ENCODE measurements at places on chromosomes 3 and 15. TPM values are rescaled to one million over a fixed set of nuclear protein-coding genes. Genes with fewer than 3 reads are reported as not detected.

- DNase-seq = no peak
Measured at GRCh38 chr3:157857440-157857839, 248.8 kb downstream of the SHOX2 start.

- DNase-seq = no peak
Measured at GRCh38 chr3:195666-196065, 897 bp upstream of the CHL1 start.

DNA sequence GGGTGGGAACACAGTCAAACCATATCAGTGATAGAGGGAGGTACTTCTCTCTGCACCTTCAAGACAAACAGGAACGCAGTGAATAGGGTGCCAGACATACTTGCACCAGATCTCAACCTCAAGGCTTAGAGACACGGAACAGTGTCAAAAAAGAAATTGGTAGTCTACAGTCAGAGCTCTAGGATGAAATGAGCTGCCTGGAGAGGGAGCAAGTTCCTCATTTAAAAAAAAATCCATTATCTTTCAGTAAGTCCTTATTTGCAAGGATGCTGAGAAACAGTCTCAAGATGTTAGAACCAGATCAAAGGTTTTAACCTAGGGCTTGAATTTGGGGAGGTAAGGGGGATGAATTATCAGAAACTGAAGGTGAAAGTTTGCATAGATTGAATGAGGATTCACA, 20.2 kb upstream of the LMCD1 start:
- no peak for DNase-seq

GRCh38 chr3:65044401-65044800, 356.6 kb upstream of the ADAMTS9 start:
- DNase-seq = no peak

DNA sequence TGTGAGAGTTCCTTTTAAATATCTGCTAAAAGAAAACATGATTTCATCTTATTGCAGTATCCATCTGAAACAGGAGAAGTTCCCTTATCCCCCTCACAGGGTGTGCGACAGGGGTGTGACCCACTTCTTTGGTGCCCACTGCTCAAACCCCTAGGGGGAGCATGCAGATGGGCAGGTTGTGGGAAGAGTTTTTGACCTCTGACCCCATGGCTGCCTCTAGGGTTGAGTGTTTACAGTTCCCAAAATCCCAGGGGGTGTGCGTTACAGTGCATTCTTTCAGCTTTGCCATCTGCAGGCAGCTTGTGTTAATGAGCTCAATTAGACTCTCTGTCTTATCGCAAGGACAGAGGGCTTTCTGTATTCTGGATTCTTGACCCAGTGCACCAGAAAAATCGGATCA, 443.2 kb upstream of the FRG2C start:
- no peak for DNase-seq

GRCh38 chr3:24151594-24151993, 206.5 kb downstream of the NR1D2 start:
- DNase-seq = no peak

DNA sequence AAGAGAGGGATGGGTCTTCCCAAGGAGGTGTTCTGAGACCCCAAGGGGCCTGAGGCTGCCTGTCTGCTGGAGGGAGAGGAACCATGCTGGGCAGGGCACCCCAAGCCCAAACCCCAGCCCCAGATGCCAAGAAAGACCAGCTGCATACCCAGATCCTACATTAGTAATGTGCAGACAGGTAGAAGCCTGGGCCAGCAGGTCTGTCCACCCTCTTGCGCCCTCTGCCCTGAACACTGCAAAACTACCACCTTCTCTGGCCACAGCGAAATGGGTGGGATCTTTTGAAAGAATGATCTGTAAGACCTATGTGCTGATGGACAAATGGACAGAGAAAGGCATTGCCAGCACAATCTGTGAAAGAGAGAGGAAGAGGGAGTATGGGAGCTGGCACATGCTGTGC, 283.2 kb downstream of the EPHB1 start:
- DNase-seq = no peak

- no peak for DNase-seq
Measured at GRCh38 chr15:49868348-49868747, 247.5 kb downstream of the DTWD1 start.

DNA sequence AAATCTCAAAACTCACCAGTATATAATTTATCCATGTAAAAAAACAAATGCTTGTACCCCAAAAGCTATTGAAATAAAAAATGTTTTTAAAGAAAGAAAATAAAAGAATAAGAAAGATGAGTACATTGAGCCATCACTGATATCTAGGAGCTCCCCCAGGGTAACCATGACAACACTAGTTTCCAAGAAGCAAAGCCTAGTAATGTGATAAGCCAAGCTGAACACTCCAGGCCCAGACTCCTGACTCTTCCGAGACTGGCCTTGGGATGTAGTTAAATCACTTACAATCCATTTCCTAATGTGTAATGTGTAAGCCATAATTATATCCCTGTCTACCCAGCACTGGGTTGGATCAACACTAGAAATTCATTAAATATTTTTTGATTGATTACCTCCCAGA, 21.1 kb upstream of the ATP8B4 start:
- DNase-seq = no peak

DNA sequence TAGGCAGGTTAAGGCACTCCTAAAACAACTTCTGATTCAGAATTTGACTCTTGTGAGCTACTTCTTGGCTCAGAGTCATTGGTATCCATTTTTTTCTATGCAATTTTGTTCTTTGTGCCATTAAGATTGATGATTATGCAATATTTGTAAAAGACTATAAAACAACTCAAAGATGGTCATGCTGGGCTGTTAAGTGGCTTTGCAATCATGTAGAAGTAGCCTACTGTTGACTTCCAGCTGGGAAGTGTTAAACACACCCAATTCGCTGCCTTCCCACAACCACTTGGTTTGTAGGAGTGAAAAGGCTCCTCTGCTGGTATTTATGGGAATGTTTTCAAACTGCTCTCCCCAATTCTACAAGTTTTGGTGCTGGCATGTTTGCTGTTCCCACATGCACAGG, 74.7 kb upstream of the COL6A6 start:
- no peak for DNase-seq

GRCh38 chr3:51386159-51386851, 1.2 kb downstream of the MANF start:
- no peak for DNase-seq

DNA sequence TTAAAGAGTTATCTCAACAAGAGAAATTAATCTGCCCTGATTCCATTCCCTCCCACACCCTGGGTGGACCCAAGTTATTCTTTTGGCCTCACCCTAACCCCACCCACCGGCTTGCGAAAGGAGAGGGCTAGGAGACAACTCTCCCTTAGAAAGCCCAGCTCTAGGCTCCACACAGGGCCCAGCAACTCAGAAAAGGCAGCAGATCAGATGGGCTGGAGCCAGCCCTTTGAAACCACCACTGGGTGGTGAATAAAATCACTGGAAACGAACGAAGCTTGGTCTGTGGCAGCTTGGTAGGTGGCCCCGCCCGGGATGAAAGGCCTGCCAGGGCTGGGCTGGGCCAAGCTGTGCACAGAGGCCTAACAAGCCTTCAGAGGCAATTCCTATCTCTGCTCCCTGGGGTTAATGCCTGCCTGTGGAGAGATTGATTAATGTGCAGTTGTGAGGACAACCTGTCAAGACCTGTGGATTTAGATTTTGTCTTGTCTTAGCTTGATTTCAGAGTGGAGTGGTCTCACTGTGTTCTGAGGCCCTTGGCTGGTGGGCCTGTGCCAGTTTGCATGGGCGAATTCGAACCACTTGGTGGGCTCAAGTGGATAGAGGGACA, 38.8 kb downstream of the BHLHE40 start:
- no peak for DNase-seq

- DNase-seq = peak; percentile 55
Measured at GRCh38 chr3:48507256-48508061, 3.5 kb upstream of the SHISA5 start.

DNA sequence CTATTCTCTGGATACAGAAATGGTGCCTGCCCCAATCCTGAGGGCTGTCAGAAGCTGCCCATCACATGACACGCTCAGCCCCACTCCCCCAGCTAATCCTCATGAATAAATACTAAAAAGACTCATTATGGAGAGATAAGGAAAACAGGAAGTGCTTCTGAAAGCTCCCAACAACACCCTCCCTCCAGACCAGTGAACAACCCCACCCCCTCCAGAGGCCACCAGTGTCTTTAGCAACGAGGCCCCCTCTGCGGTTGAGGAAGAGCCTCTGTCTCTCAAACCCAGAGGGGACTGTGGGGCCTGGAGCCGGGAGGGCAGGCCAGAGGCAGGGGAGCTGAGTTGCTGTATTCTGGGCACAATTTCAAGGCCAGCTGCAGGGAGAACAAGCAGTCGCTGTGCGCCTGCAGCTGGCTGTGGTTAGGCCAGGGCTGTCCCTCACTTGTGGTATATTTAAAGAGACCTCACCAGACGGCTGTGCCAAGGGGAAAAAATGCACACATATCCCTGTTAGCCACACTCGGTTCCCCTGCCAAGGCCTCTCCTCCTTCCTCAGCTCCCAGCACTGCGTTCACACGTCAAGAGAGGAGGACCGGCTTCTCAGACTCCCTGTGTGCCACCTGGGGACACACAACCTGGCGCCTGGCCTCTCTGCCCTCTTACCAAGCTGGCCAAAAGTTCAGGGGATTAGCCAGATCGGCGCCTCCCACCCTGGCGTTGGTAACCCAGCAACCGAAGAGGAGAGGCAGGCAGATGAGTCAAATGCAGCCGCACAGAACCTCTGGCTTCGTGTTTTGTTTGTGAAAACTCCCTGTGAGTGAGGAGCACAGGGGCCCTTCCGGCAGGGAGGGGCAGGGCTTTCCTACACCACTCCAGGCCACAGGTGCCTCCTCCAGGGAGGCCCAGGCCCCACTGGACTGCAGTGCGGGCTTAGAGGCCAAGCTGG, 101.2 kb upstream of the ETV5 start:
- DNase-seq = no peak

DNA sequence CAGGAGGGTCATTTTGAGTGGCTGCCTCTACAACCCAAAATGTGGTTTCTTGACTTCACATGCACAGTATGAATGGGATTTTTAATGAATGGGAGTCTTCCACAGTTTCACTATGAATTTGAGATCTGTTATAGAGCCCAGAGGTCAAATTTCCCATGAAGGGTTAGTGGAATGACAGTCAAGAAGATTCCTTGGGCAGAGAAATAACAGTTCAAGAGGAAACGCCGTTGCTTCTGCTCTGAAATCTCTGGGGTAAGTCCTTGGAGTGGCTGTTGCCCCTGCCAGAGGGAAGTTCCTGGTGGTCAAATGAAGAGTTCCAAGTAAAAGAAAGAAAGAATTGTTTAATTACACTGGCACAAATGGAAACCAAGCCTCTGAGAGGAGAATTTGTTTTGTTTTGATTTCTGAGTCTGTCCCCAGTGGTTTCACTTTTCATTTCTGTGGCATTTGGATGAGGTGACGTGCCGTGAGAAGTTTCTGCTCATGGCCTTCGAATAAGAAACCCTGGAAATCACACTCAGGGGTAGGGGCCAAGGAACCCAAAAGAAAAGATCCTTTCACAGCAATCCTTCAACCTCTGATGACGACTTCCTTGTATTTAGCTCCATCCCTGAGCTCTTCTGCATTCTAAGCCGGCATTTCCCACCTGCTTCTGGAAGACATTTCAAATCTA, 77.5 kb upstream of the IL12A start:
- DNase-seq = no peak

GRCh38 chr3:188421151-188421821, 267.3 kb downstream of the LPP start:
- DNase-seq = no peak

- DNase-seq = no peak
Measured at GRCh38 chr3:41819236-41819635, 142.7 kb downstream of the ULK4 start.

DNA sequence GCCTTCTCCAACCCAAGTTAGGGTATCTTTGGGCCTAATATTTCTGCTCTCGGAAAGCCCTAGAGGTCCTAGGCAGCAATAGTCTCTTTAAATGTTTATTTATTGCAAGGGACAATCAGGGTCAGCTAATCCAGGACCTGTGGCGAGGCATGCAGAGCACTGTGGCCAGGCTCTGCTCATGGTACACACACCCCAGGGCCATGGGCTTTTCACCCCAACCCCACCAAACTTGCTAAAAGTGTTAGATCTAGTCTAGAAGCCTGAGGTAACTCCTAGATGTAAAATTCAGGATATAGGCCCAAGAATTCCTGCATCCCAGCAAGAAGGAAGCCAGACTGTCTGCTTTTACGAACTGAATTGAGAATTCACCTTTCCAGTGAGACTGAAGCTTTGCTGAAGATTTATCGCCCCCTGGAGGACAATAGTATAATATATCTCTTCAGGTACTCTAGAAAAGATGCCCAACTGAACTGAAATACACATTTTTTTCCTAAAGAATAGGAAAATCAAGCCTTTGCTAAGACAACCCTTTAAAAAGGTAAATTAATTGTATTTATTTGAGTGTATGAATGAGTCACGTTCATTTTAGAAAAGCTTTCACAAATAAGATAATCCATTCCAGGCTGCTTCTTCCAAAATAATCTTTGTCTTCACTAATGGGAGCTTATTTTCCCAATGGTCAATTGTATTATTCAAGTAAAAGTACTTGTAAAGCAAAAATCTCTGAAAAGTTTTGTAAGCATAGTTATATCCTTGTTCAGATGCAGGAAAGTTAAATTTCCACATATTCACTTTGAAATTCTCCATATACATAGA, 89.8 kb downstream of the LRRC3B start:
- peak; percentile 15 for DNase-seq

Gene GOLGA8N
- 2.3 TPM for total RNA-seq

Gene SPINT1
- total RNA-seq = 28.6 TPM

Gene INKA1
- 57.6 TPM for total RNA-seq

Gene CCK
- not detected for total RNA-seq

Gene CXCR6
- not detected for total RNA-seq

Gene SOX14
- 19.7 TPM for total RNA-seq

Gene PLSCR5
- not detected for total RNA-seq

Gene FANCD2OS
- not detected for total RNA-seq

Gene ZDHHC23
- 26.3 TPM for total RNA-seq

Gene CCRL2
- total RNA-seq = 1.4 TPM

Gene MINAR1
- 5.3 TPM for total RNA-seq

Gene SLC28A2
- not detected for total RNA-seq

Gene SMAD6
- total RNA-seq = 21.3 TPM

Gene WDR72
- total RNA-seq = 0.59 TPM

Gene SCN10A
- not detected for total RNA-seq

Gene ARPP21
- not detected for total RNA-seq

Gene LMLN
- total RNA-seq = 7.1 TPM

Gene ZNF860
- total RNA-seq = 1.1 TPM
